ENCODE measurements at places on chromosomes 7 and 10.

DNA sequence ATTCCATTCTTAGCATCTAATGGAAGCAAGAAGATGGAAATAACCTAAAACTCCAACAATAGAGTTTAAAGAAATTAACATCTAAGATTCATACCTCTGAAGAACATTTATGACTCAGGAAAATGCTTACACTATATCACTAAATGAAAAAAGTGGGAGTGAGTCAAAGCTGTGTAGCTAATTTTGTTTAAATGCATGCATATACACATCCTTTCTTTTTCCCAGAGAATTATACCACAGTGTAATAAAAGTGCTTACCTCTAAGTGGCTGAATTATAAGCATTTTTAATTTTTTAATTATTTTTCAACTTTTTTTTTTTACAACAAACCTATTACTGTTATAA, 44.3 kb downstream of the CCDC71L start:
- DNase-seq = no peak

DNA sequence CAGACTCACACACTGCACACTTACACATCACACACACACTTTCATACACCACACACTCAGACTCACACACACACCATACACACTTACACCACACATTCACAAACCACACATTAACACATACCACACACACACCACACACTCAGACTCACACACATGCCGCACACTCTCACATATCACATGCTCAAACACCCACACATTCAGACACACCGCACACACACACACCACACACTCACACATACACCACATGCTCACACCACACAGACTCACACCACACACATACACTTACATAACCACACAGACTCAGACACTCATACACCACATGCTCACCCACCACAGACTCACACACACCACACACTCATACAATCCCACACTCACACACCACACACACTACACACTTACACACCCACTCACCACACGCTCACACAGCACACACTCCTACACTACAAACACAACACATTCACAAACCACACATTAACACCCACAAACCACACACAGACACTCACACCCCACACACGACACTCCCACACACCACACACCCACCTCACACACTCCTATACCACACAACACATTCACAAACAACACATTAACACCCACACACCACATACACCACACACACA, 125.4 kb downstream of the EVX1 start:
- no peak for DNase-seq

DNA sequence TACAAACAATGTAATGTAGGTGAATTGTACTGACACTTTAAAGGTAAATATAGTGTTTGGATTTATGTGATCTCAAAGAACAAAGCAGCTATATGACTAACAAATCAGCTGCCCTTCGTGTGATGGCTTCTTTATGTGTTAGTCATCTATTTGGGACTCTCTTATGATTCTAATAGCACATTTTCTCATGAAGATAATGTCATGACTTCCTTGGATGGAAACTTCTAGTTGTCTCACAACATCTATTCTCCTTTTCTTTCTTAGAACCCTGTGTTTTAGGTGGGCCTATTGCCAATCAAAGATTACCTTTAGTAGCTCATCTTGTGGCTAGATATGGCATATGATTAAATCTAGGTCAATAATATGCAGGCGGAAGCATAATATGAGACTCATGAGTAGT, 45.0 kb downstream of the TMEM106B start:
- no peak for DNase-seq

DNA sequence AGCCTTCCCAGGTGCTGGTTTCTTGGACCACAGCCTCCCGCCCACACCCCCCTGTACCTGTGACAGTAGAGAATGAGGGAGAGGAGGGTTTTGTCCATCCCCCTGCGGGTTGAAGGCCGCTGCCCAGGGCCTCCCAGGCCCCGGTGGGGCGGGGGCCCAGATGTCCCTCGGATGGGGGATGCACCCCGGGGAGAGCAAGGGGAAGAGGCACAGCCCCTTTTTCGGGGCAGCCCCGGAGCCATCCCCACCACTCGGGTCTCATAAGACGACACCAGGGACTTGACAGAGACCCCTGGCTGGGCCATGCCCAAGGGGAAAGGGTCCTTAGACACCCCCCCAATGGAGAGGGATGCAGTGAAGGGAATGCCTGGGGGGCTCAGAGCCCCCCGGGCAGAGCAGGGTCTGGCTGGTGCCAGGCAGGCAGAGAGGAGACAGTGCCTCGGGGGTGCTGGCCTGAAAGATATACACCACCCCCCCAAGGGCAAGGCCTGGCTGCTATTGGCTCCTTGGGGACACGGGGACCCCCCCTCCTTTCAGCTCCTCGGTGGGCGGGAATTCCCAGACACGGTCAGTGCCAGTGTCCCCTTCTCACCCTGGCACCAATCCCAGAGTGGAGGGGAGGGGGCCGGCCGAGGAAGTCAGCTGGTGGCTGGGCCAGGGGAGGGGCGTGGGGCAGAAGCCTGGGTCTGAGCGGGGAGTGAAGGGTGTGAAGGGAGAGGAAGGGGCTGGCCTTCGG, 3.7 kb upstream of the SPACDR start:
- no peak for DNase-seq

DNA sequence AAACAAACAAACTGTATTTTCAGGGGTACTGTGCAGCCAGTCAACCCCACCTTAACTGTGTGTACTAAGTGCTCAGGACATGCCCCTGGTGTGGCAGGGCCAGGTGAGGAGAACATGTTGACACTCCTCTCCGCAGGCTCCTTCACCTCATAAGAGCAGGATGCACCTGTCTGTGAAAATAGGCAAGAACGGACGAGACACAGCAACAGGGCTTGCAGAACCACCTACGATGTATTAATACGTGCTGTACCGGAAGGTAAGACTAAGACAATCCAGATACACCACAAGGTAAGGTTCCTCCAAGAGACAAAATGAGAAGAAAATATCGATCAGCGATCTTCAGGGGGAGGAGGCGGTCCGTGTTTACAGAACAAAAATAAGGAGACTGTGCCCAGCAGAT, 65.8 kb upstream of the CAMK2B start:
- no peak for DNase-seq

DNA sequence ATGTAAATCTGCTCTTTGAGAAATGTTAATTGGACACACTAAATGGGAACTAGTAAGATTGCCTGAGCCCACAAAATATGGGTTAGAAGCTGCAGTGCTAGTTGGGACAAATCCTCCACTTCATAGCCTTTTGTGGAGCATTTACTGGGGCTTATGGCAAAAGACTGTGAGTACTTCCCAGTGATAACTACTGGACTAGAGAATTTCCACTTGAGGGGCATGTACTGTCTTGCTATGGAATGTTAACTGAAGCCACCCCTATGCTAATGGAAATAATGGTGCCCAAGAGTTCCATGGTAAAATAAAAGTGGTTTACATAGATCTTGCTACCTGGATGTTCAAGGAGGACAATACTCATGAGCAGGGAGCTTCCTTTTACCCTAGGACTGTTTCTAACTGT, 29.3 kb downstream of the AVL9 start:
- no peak for DNase-seq

- DNase-seq = no peak
Measured at GRCh38 chr7:9013940-9014339, 580.5 kb downstream of the NXPH1 start.

GRCh38 chr7:15684871-15685270, 1.6 kb downstream of the MEOX2 start:
- peak; percentile 14 for DNase-seq

DNA sequence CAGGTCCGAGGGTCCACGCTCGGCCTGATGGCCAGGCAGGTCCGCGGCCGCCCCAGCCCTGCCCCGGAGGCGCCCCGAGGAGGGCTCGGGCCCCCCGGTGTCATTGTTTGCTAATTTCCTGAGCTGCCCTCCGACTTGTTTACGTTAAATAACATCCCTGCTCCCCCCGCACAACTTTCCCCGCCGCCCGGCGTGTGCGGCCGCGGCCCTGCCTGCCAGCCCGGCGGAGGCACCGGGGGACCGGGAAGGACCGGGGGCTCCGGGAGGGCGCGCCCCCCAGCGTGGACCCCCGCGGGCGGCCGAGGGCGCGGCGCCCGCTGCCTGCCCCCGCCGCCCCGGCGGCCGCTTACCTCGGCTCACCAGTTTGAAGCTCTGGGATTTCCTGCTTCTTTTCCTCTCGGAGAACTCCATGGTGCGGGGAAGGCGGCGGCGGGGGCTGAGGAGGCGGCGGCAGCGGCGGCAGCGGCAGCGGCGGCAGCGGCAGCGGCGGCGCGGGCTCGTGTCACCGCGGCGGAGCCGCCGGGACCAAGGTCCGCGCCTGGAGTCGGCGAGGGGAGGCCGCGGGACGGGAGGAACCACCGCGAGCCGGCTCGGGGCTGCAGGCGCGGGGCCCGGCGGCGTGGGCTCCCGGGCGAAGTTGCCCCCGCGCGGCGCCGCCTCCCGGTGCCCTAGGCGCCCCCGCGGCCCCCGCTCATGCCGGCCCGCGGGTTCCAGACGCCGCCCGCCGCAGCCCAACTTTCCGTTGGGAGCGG, 515 bp downstream of the BEND7 start:
- no peak for DNase-seq

- no peak for DNase-seq
Measured at GRCh38 chr10:86266446-86267242, 100.0 kb downstream of the GRID1 start.

- peak; percentile 31 for DNase-seq
Measured at GRCh38 chr10:91006001-91006751, 85.3 kb upstream of the ANKRD1 start.

- DNase-seq = no peak
Measured at GRCh38 chr10:96172666-96173065, 42.6 kb downstream of the ZNF518A start.

GRCh38 chr10:129341087-129341486, 126.0 kb upstream of the MGMT start:
- DNase-seq = no peak

- no peak for DNase-seq
Measured at GRCh38 chr10:21171197-21171935, 274.3 kb upstream of the NEBL start.

DNA sequence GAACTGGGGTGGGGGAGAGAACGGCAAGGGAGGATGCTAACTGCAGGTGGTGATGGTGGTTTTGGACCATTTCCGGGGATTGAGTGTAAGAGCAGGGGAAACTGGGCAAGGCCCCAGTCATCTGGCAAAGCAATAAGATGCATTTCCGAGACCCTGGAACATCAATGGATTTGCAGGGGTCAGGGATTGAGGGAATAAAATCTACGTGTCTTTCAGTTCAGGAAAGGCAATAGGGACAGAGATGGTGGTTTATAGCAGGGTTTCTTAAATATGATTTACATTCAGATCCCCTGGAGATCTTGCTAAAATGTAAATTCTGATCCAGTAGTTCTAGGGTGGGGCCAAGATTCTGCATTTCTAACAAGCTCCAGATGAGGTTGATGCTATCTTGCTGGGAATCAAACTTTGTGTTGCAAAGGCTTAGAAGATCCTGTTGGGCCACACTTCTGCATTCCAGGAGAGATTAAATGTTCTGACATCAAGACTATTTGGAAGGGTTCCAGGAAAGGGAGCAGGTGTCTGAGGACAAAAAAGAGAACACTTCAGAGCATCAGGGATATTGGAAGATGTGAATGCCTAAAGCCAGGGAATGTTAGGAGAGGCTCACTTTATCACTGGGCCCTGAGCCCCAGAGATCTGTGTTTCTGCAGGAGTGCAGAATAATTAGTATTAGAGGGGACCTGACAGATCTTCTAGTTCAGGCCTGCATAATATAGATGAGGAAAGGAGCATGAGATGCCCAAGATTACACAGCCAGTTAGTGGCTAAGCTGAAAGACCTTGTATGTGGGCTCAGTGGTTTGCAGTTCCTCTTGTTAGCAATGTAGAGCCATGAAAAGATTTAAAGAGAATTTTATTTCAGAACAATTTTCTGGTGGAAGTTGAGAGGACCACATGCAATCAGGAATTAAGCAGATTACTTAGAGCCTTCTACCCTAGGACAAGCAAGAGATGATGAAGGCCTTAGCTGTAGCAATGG, 32.4 kb downstream of the BLNK start:
- DNase-seq = no peak

- no peak for DNase-seq
Measured at GRCh38 chr7:17342756-17343155, 44.3 kb downstream of the AHR start.

GRCh38 chr10:114541081-114541796, 116.8 kb downstream of the ABLIM1 start:
- DNase-seq = no peak

GRCh38 chr7:35702541-35702940, 7.6 kb upstream of the HERPUD2 start:
- no peak for DNase-seq

GRCh38 chr7:42186151-42186550, 50.9 kb downstream of the GLI3 start:
- no peak for DNase-seq

DNA sequence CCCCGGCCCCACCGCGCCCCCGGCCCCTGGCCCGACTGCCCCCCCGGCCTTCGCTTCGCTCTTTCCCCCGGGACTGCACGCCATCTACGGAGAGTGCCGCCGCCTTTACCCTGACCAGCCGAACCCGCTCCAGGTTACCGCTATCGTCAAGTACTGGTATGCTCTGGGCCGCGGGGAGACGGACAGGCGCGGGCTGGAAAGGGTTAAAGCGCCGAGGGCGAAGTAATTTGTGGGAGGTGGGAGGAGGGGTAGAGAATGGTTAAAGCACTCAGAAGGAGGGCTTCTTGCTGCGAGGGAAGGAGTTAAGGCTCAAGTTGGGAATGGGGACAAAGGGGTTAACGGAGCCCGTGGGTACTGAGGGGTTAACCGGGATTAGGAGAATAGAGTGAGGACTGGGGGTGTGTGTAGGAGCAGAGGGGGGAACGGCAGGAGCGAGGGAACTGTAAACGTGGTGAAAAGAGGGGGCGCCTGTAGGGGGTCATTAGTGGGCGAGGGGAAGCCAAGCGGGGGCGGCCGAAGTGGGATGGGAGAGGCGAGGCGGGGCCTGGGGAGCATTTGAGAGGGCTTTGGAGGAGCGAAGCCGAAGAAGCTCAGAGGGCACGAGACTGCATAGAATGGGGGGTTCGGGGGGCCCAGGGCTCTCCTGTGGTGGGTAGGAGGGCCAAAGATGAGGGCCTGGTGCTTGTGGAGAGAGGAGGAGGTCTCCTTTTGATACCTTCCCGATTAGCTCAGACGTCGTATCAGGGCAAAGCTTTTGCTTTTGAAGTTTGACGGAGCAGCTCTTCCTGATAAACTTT, 605 bp downstream of the SUFU start:
- DNase-seq = no peak

- no peak for DNase-seq
Measured at GRCh38 chr10:69538461-69538860, 34.8 kb downstream of the NEUROG3 start.
